ENCODE measurements at places on chromosomes 12 and 14.
A peak's percentile ranks its signal among the peaks of the same experiment; 100 is the strongest.

GRCh38 chr12:29244159-29244765 is 95.2 kb downstream of the FAR2 start:
- DNase-seq = no peak

DNA sequence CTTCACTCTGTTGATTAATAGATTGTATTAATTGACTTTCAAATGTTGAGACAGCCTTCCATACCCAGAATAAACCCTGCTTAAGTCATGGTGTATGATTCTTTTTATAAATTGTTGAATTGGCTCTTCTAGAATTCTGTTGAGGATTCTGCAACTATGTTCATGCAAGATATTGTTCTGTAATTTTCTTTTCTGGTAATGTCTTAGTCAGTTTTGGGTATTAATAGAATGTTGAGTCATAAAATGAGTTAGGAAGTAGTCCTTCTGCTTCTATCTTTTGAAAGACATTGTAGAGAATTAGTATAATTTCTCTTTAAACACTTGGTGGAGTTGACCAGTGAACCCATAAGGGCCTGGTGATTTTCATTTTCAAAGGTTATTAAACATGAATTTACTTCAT is 958.9 kb downstream of the LRFN5 start:
- DNase-seq = no peak

- no peak for DNase-seq
These were observed 34.8 kb upstream of the MMP17 start for GRCh38 chr12:131793243-131794022.

DNA sequence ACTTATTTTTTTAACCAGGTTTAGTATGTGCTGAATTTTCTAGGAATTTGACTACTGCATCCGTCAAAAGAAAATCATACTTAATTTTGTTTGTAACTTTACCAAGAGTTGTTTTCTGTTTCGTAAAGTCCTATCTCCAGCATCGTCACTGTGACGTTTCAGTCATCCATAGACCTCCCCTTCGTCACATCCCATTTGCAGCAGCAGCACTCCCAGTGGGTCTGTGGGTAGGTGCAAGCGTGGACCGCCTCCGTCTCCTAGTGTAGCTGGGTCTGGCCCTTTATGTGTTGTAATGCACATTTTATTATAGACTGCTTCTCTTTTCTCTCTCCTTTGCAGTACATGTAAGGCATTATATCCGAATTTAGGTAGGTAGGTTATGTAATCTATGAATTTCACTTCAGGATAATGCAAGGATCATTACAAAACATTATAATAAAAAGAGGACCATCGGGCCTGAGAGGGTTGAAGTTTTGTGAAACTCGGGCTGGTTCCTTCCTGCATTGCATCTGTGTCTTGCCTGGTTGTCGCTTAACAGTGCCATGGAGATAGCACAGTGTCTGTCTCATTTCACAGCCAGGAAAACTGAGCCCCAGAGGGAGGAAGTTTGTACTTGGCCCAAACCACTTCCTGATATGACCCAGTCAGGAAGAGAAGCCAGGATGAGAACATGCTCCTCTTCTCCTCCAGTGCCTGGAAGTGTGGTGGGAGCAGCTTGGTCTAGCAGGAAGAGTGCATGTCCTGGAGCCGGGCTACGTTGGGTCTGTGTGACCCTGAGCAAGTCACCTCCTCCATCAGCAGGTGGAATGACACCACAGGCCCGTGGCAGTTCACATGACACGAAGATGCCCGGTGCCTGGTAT is 41.3 kb downstream of the EVL start:
- no peak for DNase-seq

DNA sequence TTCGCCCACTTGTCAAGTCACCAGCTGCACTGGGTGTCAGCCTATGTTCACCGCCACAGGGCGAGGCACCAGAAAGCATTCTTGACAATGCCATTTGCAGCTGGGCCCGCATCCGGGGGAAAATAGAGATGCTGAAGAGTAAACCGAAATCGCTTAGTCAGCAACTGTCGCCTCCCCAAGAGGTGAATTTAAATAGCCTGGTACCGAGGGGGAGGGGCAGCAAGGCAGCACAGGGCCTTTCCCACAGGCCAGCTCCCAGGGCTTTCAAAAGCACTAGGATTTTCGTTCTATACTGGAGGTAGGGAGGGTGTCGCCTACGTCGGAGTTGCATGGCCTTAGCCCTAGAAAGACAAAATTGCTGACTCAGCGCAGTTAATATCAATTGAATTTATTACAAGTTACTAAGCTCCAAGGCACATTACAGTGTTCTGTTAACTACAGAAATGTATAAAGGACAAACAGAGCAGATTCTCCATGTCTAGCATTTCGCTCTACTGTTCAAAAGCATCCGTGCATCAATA is 4.3 kb downstream of the IRF2BPL start:
- peak; percentile 42 for DNase-seq

DNA sequence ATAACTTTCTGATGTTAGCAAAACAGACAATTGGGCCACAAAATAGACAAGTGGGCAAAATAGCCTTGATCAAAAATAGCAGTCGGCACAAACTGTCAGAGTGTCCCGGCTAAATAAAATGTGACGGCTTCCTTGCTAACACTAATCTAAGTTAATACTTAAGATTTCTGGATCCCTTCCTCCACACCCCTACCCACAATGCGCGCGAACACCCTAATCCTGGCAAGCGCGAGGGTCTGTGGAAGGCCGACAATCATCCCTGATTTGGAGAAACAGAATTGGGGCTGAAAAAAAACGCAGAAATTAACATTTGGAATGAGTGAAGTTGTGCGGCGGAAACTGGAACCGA is 489 bp downstream of the CEP290 start:
- DNase-seq = no peak

- no peak for DNase-seq
These were observed 43.8 kb downstream of the DDHD1 start for GRCh38 chr14:53109105-53110041.

All from left ventricle myocardium inferior (tissue), 1 donor.